ENCODE measurements at places on chromosomes 7 and 10.
A peak's percentile ranks its signal among the peaks of the same experiment; 100 is the strongest.

DNA sequence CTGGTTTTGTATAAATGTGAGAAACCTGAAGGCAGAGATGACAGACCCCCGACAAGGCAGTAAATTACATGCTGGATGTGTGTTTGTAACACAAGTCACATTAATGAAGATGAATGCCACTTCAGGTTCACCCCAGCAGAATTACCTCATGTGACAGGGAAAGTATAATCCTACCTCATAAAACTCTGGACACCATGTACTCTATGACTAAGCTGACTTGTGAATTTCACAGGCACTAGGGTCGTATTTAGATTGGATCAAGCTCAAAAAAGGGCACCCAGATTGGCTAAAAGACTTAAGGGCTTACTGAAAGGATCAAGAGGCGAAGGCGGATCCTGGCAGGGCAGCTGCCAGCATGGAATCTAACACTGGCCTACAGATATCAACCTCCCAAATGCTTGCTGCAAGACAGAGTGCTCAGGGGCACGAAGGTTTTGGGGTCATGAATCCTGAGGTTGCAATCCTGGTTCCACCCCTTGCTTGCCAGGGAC lies 161.4 kb downstream of the PIP4K2A start:
- DNase-seq, result no peak

GRCh38 chr10:132674311-132674710 lies 111.6 kb downstream of the NKX6-2 start:
- no peak for DNase-seq

- DNase-seq, result no peak
These were observed 7.4 kb upstream of the STEAP4 start for GRCh38 chr7:88314061-88314491.

- peak; percentile 13 for DNase-seq
These were observed 353.2 kb downstream of the CRPPA start for GRCh38 chr7:16068183-16068582.

DNA sequence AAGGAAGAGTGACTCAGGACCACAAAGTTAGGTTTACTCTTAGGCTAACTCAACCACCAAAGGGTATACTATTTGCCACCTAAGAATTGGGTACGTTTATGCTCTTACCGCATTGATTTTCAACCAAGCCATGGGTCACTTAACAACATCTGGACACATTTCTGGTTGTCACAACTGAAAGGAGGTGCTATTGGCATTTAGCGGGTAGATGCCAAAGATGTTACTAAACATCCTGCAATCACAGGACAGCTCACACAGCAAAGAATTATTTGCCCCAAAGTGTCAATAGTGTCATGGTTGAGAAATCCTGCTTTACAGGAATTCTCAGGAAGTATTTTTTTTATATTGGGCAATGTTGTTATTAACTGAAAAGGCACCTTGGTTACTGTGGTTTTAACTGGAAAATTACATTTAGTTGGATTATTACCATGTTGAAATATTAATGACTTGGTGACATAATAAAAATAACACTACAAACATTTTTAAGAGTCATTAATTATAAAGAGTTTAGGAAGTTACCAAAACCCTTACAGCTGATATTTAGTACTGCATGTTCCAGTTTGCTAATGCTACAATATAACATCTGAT lies 185.0 kb upstream of the TMEM196 start:
- DNase-seq, result no peak

- no peak for DNase-seq
These were observed 43.5 kb upstream of the CACUL1 start for GRCh38 chr10:118798231-118798662.
